ENCODE measurements at places on chromosomes 12 and 14.

DNA sequence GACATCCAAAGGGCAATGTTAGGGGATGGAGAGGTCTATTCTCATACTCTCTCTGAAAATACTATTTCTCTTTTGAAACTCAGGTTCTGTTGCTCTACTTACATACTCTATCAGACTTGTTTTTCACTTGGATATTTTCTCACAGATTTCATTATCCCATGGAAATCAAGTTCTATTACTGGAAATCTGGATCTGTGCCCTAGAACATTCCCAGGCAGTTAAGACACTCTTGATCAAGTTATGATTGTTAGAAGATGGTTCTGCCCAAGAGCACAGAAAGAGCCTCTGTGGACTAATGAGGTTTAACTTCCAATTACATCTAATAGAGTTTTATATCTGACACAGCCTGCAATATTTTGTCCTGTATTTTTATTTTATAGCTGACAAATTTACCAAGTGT, 591.0 kb upstream of the ATP2B1 start:
- peaks cover 16% of the 10 kb centered on the region for H3K4me1 ChIP-seq
- no peak for DNase-seq
- peaks cover 23% of the 10 kb centered on the region for H3K27me3 ChIP-seq

DNA sequence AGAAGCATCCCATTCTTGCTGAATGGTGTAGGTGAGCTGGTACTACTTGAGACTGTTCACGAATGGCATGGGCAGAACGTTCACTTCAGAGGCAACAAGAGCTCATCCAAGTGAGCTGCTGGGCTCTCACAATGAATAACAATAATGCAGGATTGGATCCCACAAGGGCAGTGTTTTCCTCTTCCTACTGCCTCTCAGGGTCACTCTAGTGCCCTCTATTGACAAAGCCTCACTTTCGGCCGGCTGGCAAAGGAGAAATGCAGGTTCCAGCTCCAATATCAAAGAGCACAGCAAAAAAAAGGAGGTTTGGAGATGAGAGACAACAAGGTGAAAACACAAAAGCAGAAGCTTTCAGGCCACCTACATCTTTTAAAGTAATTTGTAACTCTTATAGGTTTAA, 74.6 kb upstream of the MYF6 start:
- no peak overlapping the region for H3K4me3 ChIP-seq
- DNase-seq, result no peak
- no peaks in the 10 kb centered on the region for H3K36me3 ChIP-seq
- no peaks in the 10 kb centered on the region for H3K27me3 ChIP-seq

GRCh38 chr12:6372403-6373003, 2.9 kb downstream of the SCNN1A start:
- no peaks in the 10 kb centered on the region for H3K27me3 ChIP-seq
- peaks cover 1% of the 10 kb centered on the region for H3K36me3 ChIP-seq
- no peak overlapping the region for H3K4me3 ChIP-seq

- no peak overlapping the region for H3K4me3 ChIP-seq
- H3K4me1 ChIP-seq, result no peaks in the 10 kb centered on the region
- H3K27me3 ChIP-seq, result no peaks in the 10 kb centered on the region
- no peak for DNase-seq
These were observed 30.3 kb downstream of the NFKBIA start for GRCh38 chr14:35374263-35374712.

DNA sequence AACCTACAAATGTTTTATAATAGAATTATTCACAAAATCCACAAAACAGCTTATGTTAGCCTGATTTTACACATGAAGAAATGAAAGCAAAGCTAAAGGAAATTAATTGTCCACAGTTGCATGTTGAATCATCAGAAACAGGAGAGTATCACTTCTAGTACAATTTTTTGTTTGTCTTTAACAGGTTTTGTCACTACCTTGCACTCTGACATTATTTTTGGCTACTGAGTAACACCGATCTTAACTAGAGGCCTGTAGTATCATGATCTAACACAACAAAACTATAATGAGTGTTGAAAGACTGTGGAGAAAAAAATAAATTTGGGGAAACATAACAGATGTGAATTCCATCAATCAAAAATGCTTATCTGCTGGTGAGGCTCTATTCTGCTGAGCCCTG, 60.1 kb downstream of the TAOK3 start:
- no peak for DNase-seq
- peaks cover 54% of the 10 kb centered on the region for H3K4me1 ChIP-seq
- peak overlapping the region; percentile 12 for H3K27ac ChIP-seq

DNA sequence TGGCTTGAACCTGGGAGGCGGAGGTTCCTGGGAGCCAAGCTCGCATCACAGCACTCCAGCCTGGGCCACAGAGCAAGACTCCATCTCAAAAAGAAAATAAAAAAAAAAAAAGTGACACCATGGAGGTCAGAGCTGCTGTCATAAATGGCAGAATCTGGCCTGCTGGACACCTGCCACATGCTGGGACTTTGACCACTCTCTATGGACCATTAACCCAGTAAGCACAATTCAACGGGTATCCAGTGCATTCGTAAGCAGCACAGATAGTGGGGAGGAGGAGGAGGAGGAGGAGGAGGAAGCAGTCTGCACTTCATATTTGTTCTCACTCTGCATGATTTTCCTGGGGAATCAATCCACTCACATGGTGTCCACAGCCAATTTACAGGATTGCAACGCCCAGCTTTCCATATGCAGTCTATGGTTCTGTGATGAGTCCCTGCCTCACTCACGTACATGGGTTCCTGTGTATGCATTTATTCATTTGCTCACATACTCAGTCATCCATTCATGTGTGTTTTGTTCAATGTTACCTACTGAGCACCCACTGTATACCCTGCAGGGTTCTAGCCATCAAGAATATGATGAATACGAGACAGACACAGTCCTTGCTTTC, 326.8 kb downstream of the GLT1D1 start:
- no peaks in the 10 kb centered on the region for H3K36me3 ChIP-seq
- H3K27me3 ChIP-seq, result peaks cover 24% of the 10 kb centered on the region
- DNase-seq, result no peak
- H3K4me1 ChIP-seq, result no peaks in the 10 kb centered on the region

- peaks cover 89% of the 10 kb centered on the region for H3K27me3 ChIP-seq
- H3K36me3 ChIP-seq, result peaks cover 3% of the 10 kb centered on the region
- H3K27ac ChIP-seq, result peak within 1 kb of the TSS; percentile 83
- DNase-seq, result no peak
- H3K4me3 ChIP-seq, result peak within 1 kb of the TSS; percentile 82
These were observed at the start of gene ARHGEF40 for GRCh38 chr14:21070083-21070609. ARHGEF40 (plus strand) TSS chr14:21070304; CDS start chr14:21070397, 93 bp downstream.

DNA sequence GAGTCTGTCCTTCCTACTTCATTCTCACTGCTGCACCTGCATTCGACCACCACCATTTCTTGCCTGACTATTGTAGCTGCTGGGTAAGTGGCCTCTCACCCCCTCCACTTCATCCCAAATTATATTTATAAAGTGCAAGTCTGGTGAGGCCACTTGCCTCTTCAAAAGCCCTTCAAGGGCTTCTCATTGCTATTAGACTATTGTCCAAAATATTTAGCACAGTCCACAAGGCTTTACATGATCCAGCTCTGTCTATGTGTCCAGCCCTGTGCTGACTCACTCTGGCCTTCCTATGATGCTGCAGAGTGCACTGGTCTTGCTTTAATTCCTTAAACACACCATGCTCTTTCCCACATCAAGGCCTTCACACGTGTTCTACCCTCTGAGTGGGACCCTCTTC, 46.0 kb downstream of the PAH start:
- no peak for DNase-seq
- H3K4me1 ChIP-seq, result no peaks in the 10 kb centered on the region

DNA sequence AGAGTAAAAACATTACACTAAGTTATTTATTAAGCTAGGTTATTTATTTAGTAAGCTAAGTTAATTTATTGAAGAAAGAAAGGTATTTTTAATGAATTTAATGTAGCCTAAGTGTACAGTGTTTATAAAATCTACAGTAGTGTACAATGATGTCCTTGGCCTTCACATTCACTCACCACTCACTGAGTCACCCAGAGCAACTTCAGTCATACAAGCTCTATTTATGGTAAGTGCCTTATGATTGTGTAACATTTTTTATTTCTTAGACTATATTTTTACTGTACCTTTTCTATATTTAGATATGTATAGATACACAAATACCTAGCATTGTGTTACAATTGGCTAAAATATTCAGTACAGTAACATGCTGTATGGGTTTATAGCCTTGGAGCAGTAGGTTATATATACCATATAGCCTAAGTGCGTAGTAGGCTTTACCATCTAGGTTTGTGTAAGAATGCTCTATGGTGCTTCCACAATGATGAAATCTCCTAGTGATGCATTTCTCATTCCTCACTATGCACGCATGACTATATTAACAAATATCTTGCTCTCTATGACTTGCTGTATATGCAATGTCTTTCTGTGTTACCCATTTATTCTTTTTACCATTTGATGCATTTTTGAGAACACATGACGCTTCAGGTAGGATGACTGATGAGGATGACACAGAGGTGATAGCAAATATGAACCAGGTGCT, 309.6 kb upstream of the ATXN7L3B start:
- no peak overlapping the region for H3K4me3 ChIP-seq
- H3K4me1 ChIP-seq, result no peaks in the 10 kb centered on the region
- no peaks in the 10 kb centered on the region for H3K36me3 ChIP-seq
- H3K27ac ChIP-seq, result no peak overlapping the region
- H3K27me3 ChIP-seq, result no peaks in the 10 kb centered on the region

DNA sequence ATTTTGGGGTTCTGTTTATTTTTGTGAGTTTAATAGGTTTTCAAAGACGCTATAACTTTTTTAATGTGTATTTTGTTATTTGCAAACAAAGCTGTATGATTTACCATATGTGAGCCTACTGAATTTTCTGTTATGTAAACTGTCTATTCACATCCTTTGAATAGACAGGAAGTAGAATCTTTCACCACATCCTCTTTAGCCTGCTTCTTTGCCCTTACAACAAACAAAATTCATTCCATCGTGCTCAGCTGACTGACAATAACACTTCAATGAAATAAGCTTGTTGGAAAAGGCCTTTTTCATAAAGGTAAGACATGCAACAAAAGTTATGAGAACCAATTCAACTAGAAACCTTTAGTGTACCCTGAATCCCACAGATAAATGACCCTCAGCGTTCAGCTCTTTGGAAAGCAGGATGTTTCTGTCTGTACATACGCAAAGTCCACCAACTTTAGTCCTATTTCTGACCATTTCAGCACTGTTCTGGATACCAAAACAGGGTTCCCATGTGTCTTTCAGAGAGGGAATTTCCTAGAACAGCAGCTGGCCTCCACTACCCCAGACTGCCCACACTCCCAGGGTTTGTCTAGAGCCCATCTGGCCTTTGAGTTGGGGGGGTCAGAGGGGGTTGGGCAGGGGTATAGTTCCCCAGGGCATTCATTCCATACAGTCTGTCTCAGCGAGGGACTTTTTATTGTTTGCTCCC, 71.3 kb downstream of the DUSP6 start:
- H3K36me3 ChIP-seq, result no peaks in the 10 kb centered on the region
- H3K27me3 ChIP-seq, result no peaks in the 10 kb centered on the region
- H3K4me1 ChIP-seq, result no peaks in the 10 kb centered on the region

- H3K4me3 ChIP-seq, result no peak overlapping the region
- DNase-seq, result no peak
- no peaks in the 10 kb centered on the region for H3K36me3 ChIP-seq
- no peaks in the 10 kb centered on the region for H3K27me3 ChIP-seq
- no peaks in the 10 kb centered on the region for H3K4me1 ChIP-seq
These were observed 39.8 kb downstream of the TMPRSS12 start for GRCh38 chr12:50882563-50882962.

GRCh38 chr14:21860172-21860571, 186.6 kb upstream of the OR4E1 start:
- H3K27ac ChIP-seq, result peak overlapping the region; percentile 5
- peaks cover 15% of the 10 kb centered on the region for H3K4me1 ChIP-seq
- H3K4me3 ChIP-seq, result peak overlapping the region; percentile 54
- H3K27me3 ChIP-seq, result peaks cover 19% of the 10 kb centered on the region

GRCh38 chr14:103129301-103130016, 6.2 kb downstream of the TNFAIP2 start:
- H3K4me3 ChIP-seq, result no peak overlapping the region
- H3K27ac ChIP-seq, result no peak overlapping the region
- peaks cover 4% of the 10 kb centered on the region for H3K36me3 ChIP-seq
- no peak for DNase-seq
- H3K27me3 ChIP-seq, result peaks cover 40% of the 10 kb centered on the region

DNA sequence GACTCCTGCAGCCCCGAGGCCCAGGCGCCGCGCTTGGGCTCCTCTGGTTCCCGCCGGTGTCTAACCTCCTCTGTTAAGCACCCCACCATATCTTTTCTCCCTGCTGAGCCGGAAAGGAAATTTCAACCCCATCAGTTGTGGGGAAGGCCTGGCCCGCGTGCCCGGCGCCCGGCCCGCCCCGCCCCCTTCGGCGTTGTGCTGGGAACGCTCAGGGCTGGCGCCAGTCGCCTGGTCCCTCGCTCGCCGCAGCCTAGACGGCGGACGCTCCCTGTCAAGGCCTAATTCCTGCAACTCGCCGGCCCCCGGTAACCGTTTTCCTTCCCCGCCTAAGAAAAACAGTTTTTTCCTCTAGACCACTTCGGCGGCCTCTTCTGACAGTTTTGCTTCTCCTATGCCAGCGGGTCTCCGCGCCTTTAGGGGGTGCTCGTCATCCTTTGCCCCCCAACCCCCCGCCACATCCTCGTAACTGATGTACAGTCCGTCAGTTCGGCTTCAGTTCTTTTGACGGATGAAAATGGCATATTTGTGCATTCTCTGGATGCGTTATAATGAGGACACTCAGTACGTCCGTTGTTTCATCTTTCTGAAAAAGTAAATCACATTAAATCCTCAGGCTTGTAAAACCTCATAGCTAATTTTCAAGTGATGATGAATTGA, 506 bp upstream of the NAP1L1 start:
- no peaks in the 10 kb centered on the region for H3K27me3 ChIP-seq
- peak overlapping the region; percentile 99 for H3K27ac ChIP-seq
- peaks cover 22% of the 10 kb centered on the region for H3K36me3 ChIP-seq
- peak overlapping the region; percentile 98 for H3K4me3 ChIP-seq

DNA sequence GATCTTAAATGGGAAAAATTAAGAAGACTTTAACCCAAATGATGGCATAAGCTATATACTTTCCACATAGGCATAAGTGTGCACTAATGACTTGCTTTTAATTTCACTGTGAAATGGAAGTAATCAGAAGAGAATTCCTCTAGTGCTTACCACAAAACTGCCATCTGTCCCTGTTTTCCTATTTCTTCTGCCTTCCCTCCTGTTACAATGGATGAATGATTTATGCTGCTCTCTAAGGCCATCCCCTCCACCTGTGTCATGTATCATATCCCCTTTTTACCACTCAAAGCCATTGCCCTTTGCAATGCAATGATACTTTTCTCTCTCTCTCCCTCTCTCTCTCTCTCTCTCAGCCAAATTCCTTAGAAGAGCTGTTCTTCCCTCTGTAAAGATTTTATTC, 109.1 kb downstream of the C12orf50 start:
- H3K4me1 ChIP-seq, result no peaks in the 10 kb centered on the region
- DNase-seq, result no peak
- H3K4me3 ChIP-seq, result no peak overlapping the region
- H3K27me3 ChIP-seq, result no peaks in the 10 kb centered on the region
